Stomach (tissue), 19 donors: ENCODE measurements at places on chromosomes 16 and 17. TPM values are rescaled to one million over a fixed set of nuclear protein-coding genes. Genes with fewer than 3 reads are reported as not detected.
A peak's percentile ranks its signal among the peaks of the same experiment; 100 is the strongest.

The CPNE7 gene
- 1.8 TPM for total RNA-seq

The CCL3 gene
- total RNA-seq = not detected

The HOXB6 gene
- 11.9 TPM for total RNA-seq

The RAB37 gene
- total RNA-seq = 2.0 TPM

The ARHGAP44 gene
- total RNA-seq = 8.9 TPM

The TOP3A gene
- total RNA-seq = 52.0 TPM

The PERCC1 gene
- total RNA-seq = not detected

The BRD7 gene
- total RNA-seq = 9.3 TPM

The EVI2B gene
- 9.9 TPM for total RNA-seq

- peaks cover 5% of the 10 kb centered on the region for H3K36me3 ChIP-seq
- H3K4me1 ChIP-seq = peaks cover 16% of the 10 kb centered on the region
- no peaks in the 10 kb centered on the region for H3K27me3 ChIP-seq
- H3K27ac ChIP-seq = peak overlapping the region; percentile 90
Observed at GRCh38 chr17:62626719-62627218, 701 bp upstream of the MRC2 start.

DNA sequence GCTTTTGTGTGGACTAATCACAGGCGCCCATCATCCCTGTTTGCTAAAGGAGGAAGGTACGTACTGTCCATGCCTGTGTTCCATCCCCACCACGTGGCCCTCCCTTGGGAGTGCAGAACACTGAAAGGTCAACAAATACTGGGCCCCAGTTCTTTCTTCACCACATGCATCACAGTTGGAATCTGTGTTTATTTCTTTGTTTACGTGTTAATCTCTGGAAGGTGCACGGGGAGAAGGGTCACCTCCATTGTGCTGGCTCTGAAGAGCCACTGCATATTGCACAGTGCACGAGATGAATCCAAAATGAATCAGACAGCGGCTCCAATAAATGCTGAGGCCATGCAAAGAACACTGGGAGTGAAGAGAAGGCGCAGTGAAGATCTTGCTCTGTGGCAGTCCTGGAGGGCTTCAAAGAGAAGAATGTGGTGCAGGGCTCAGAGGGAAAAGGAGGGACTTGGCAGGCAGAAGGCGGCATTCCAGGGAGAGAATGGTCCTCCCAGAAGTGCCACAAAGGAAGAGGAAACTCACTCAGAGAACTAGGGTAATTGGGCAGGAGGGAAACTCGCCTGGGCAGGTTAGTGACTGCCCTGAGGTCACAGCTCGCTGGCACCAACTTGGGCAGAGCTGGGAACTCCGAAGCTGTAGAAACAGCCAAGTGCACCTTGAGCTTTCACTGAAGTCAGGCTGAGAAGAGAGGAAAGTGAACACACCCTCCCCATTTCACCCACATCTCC is 3.7 kb downstream of the RPH3AL start:
- no peak overlapping the region for H3K4me3 ChIP-seq
- H3K27me3 ChIP-seq = no peaks in the 10 kb centered on the region
- H3K36me3 ChIP-seq = no peaks in the 10 kb centered on the region
- H3K27ac ChIP-seq = peak overlapping the region; percentile 72
- DNase-seq = peak; percentile 85

DNA sequence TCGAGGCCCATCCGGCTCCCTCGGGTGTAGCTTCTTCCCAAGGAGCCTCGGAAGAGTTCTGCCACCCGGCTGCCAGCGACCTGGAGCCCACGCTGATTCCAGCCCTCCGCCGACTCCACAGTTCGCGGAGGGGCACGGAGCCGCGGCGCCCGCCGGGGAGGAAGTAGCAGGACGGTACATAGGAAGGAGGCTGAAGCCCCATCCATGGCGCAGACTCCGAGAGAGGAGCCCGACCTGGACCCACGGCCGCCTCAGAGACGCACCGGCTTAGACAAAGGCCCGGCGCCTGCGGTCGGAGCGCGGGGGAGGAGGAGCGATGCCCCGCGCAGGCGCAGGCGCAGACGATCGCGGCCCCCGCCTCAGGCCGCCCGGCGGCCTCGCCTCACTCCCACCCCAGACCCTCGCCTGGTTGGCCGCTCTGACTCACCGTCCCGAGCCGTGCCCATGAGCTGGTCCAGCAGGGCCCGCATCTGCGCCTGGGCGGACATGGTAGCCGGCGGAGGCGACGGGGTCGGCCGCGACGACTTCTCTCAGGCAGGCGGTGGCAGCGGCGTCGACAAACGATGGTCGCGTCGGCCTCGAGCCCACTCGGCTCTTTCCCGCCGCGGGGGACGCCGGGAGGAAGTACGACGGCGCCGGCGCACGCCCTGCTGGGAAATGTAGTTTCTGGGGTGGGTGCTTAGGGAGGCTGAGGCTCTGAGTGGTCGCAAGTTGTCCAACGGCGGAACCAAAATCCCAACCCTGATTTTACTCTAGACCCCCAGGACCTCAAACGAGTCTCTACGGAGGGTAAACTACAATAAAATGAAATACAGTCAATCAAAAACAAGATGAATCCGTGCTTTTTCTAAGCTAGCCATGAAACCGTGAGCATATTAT is at the start of gene LUC7L:
Gene LUC7L, minus strand, starts transcription at position 598 of the 879 bp plus-strand sequence. Its CDS starts 110 bp downstream, at position 488.
- H3K4me3 ChIP-seq = peak within 1 kb of the TSS; percentile 80
- no peaks in the 10 kb centered on the region for H3K27me3 ChIP-seq
- DNase-seq = peak; percentile 87

DNA sequence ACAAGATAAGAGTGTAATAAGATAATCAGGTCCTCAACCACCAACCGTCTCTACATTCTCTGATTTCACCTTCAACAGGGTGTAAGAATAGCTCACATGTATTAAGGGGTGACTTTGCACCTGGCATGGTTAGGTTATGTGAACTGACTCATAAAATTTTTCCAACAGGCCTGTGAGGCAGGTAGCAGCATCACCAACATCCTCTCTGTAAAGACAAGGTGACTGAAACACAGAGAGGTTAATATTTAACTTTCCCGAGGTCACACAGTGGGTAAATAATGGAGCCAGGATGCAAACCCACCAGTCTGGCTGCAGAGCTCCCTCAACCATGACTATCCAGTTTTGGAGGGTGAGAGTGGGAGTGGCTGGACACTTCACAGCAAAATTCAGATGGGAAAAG is 317.2 kb downstream of the C16orf95 start:
- H3K27me3 ChIP-seq = no peaks in the 10 kb centered on the region
- no peak overlapping the region for H3K27ac ChIP-seq
- H3K36me3 ChIP-seq = no peaks in the 10 kb centered on the region
- no peaks in the 10 kb centered on the region for H3K4me1 ChIP-seq
- no peak overlapping the region for H3K4me3 ChIP-seq
- peak; percentile 22 for DNase-seq

GRCh38 chr17:44236444-44236991 is 17.0 kb upstream of the UBTF start:
- no peak for DNase-seq
- H3K4me3 ChIP-seq = no peak overlapping the region
- no peak overlapping the region for H3K27ac ChIP-seq
- no peaks in the 10 kb centered on the region for H3K36me3 ChIP-seq

DNA sequence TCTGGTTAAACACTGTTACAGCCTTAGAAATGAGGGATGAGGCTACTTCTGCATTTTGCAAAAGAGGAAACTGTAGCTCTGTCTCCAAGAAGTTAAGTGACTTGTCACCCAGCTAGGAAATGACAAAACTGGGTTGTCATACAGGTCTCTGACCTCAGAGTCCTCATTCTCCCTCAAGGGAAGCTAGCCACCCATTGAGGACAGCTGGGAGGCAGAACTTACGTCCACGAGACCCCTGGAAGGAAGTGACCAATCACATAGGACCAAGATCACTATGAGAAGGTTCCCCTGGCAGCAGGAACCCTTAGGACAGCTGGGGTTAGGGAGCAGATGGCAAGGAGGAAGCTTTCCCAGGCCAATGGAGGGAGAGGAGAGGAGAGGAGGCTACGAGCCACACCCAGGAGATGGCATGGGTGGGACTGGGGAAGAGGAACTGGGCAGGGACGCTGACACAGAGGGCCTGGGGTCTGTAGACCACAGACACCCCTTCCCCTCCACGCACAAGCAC is 11.2 kb downstream of the METTL22 start:
- DNase-seq = no peak
- H3K27ac ChIP-seq = peak overlapping the region; percentile 63
- H3K4me1 ChIP-seq = no peaks in the 10 kb centered on the region
- H3K36me3 ChIP-seq = peaks cover 99% of the 10 kb centered on the region
- H3K27me3 ChIP-seq = no peaks in the 10 kb centered on the region
- no peak overlapping the region for H3K4me3 ChIP-seq

- no peak overlapping the region for H3K27ac ChIP-seq
- H3K36me3 ChIP-seq = no peaks in the 10 kb centered on the region
- DNase-seq = no peak
Observed at GRCh38 chr16:82715833-82716232, 89.1 kb downstream of the CDH13 start.

DNA sequence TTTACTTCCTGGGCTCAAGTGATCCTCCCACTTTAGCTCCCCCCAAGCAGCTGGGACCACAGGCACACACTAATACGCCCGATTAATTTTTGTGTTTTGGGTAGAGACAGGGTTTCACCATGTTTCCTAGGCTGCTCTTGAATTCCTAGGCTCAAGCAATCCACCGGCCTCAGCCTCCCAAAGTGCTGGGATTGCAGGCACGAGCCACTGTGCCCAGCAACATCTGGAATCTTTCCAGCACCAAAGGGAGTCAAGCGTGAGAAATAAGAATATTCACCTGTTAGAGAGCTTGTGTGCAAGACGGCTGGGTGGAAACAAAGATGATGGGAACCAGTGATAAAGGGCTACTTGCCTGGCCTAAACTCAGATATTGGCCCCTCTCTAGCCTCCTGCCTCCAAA is 14.2 kb upstream of the ALOX12B start:
- no peaks in the 10 kb centered on the region for H3K36me3 ChIP-seq
- no peaks in the 10 kb centered on the region for H3K27me3 ChIP-seq
- no peak for DNase-seq
- H3K4me1 ChIP-seq = no peaks in the 10 kb centered on the region
- no peak overlapping the region for H3K4me3 ChIP-seq

DNA sequence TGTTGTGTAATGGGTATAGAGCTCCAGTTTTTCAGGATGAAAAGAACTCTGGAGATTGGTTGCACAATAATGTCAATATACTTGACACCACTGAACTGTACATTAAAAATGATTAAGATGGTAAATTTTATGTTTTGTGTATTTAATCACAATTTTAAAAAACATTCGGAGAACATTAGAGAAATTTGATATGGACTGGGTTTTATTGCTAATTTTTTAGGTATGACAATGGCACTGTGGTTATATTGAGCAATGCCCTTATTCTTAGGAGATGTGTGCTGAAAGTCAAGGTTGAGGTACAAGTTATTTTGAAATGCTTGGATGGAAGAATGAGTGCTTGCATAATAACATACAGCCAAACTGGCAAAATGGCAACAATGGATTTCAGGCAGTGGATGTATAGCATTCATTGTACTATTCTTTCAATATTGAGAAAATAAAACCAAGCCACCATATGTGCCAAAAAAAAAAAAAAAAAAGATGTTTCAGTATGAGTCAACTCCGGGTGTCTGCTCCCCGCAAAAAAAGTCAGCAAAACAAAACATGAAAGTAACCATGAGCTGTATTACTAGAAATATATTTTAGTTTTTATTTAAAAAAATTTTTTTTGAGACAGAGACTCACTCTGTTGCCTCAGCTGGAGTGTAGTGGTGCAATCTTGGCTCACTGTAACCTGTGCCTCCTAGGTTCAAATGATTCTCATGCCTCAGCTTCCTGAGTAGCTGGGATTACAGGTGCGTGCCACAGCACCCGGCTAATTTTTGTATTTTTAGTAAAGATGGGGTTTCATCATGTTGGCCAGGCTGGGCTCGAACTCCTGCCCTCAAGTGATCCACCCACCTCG is 19.8 kb downstream of the HOXB1 start:
- H3K36me3 ChIP-seq = no peaks in the 10 kb centered on the region
- H3K4me3 ChIP-seq = no peak overlapping the region
- H3K27ac ChIP-seq = no peak overlapping the region
- no peak for DNase-seq
- peaks cover 81% of the 10 kb centered on the region for H3K27me3 ChIP-seq
- no peaks in the 10 kb centered on the region for H3K4me1 ChIP-seq

DNA sequence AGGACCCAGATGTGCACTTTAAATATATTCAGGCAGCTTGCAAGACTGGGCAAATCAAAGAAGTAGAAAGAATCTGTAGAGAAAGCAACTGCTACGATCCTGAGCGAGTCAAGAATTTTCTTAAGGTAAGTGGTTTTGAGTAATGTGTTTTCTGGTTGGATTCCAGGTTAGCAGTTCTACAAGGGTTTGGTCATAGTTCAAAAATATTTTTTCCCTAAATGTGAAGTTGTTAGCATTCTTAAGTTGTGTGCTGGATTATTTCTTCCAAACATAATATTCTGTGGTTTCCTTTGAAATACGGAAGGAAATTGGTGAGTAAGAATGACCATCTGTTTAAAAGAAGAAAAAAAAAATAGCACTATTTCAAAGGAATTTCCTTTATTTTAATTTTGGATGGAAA is 38.4 kb downstream of the PTRH2 start:
- peaks cover 93% of the 10 kb centered on the region for H3K36me3 ChIP-seq
- H3K27ac ChIP-seq = no peak overlapping the region
- H3K27me3 ChIP-seq = no peaks in the 10 kb centered on the region
- H3K4me3 ChIP-seq = no peak overlapping the region

GRCh38 chr16:85853547-85854545 is 45.1 kb upstream of the IRF8 start:
- H3K27ac ChIP-seq = no peak overlapping the region
- H3K36me3 ChIP-seq = no peaks in the 10 kb centered on the region
- DNase-seq = no peak
- no peaks in the 10 kb centered on the region for H3K27me3 ChIP-seq
- H3K4me1 ChIP-seq = no peaks in the 10 kb centered on the region

DNA sequence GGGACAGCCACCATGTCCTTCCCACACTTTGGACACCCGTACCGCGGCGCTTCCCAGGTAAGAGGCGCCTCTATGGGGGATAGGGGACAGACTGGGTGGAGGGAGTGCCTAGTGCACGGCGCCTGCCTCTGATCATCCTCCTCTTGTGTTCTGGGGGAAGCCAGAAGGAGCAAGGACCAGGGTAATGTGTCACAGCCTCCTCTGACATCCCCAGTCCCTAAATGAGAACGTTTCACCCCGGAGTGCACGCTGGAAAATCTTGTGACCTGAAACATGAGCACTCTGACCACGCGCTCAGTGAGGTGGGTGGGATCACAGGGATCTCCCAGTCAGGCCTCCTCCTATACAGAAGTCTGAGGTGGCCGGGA is 1.1 kb downstream of the IRX6 start:
- H3K4me3 ChIP-seq = no peak overlapping the region
- no peaks in the 10 kb centered on the region for H3K36me3 ChIP-seq
- no peak overlapping the region for H3K27ac ChIP-seq
- peaks cover 35% of the 10 kb centered on the region for H3K27me3 ChIP-seq
- peaks cover 26% of the 10 kb centered on the region for H3K4me1 ChIP-seq
